ENCODE measurements at places on chromosomes 3 and 15.

DNA sequence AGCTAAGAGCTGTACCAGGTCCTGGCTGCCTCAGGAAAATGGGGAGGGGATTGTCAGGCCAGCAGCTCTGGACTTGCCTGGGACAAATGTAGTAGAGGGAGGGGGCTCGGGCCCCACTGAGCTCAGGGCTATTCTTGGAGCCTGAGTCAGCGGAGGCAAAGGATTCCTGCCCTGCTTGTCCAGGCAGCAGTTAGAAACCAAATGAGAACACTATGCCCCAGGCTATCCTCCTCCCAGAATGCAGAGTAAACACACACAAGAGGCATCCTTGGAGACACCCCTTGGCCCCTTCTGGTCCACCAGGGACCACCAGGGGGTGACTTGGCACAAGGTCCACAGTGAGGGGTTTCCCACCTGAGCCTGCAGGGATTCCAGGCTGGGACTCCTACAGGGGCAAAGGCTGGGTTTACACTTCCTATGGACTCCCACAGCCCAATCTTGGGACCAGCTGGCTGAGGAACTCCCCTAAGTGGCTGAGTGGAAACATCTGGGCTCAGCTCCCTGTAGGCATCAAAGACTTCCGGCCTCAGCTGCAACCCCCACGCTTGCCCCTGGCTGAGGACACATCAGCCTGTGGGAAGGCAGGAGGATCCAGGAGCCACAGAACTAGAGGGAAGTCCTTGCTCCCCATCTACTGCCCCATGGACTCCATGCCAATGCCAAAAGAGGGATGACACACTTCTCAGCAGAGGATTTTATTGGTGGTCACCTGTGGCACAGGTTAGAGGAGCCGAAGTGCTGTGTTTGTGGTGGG is 3.4 kb upstream of the COL7A1 start:
- DNase-seq = no peak

DNA sequence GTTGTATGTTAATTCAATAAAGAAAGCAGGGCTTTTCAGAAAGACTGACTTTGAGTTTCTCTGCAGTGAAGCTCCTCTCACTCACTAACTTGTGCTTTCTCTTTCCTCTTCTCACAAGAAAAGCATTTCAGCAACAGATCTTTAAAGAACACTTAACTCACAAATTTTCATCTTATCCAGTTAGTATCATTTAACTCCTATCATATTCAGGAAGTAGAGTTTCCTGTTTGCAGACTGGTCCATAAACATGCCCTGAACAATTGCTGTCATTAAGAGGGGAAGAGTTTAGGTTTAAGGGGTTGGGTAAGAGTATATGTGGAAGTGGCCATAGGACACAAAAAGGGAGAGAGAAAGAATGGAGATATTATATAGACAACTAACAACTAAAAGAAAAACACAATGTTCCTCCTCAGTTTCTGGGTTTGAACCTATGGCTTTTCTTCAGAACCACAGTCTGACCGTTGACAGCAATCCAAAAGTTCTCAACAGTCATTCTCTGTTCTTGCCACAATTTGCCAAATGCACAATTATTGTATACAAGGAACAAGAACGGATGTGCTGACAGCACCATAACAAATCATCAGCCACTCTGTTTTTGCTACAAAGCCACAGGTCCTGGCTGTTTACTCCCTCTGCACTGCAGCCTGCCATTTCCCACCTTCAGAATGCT is 63.9 kb downstream of the CHAC1 start:
- no peak for DNase-seq

DNA sequence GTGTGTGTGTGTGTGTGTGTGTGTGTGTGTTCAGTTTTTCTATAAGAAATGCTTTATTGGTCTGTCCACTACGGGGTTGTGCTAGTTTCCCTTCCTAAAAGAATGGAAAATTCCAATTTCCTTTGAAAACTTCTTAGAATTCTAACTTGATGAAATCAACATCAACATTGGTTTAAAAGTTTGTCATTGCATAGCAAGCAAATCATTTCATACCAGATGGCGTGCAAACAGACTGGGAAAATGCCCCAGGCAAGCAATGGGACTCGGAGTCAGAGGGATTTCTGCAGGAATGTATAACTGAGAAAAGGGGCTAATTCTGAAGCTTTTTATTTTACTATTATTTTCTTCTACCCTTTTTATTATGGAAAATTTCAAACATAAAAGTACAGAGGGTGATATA is 13.1 kb upstream of the DYNC1LI1 start:
- no peak for DNase-seq

DNA sequence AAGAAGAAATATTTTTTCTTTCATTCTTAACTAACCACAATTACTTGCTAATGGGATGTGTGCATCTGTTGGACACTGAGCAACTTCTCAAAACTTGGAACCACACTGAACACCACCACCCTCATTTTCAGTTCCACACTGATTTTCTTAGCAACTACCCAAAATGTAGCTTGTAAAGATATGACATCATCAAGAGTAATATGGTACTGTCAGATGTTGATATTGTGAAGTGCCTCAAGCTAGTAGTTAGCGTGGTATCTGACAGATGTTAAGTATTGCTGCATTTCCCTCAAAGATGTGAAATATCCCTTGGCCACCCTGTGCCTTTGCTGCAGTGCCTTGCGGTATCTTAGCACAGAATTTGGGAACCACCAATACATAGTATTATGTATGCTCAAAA is 9.3 kb downstream of the RFTN1 start:
- no peak for DNase-seq

GRCh38 chr15:41562784-41563198 is 3.8 kb downstream of the TYRO3 start:
- DNase-seq = no peak

All from HuH-7.5 (cell line).